Astrocyte of the hippocampus (primary cell): ENCODE measurements at places on chromosomes 6 and 20.

DNA sequence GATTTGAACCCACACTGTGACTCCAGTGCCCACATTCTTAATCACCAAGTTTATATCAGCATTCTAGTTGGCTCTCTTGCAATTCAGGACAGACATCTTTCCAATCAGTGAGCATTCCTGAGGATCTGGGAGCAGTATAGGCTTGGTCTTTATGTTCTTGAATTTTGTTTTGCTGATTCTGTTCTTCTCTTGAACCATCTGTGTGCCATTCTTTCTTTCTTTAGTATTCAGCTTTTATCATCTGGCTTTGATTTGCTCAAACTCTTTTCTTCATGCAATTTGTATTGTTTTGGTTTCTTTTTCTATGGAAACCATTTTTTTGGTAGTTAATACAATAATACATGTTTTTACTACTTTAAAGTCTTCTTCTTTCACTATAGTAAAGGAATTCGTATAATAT, 162.4 kb downstream of the CD109 start:
- no peak for DNase-seq

DNA sequence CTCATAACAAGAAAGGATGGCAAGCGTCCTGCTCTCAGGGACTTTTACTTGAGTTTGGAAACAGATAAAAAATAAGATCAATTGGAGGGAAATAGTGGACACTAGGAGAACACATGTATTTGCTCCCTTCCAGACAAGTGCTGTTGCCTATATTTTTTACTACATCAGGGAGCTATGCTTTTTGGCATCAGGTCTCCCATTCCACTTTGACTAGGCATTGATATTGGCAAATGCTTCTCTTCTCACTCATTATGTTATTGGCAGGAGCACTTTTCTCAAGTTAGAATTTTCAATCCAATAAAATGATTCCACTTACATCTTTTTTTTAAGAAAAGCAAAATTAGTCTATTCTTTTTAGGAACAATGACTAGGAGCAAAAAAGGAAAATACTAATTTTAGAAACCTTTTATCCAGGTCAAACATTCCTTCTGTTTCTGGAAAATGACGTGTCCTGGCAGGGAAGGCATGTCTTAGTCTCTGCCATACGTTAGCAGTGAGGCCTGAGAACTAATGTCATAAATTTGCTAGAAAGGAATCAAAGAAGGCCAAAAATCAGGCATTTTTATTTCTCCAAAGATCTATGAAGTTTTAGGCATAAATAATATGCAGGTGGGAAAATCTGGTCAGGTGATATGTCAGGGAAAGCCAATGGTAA, 21.4 kb downstream of the BCAS1 start:
- DNase-seq: no peak

DNA sequence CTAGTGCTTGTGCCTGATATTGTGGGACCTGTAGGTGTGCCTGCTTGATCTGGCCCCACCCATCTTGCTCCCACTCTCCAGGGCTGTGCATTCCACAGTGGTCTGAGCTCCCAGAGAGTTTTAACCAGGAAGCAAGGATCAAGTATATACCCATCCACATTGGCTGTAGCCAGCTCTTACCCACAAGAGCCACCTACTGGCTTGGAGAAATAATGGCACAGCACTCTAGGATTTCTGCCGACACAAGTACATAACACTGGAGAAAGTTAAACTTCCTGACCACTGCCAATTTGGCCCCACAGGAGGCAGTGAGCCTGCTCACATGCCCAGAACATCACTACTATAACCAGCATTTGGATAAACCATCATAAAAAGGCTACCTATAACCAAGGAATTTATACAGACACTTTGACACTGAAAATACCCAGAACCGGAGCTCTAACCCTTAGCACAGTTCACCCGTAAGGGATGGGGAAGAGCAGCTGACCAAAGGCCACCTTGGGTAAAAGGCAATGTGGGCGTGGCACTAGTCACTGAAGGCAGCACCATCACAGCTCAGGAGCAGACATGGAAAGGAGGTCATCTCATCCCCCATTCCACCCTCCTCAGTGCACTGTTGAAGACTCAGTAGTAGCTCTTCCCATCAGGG, 440.4 kb downstream of the BTBD3 start:
- DNase-seq: peak; percentile 8

DNA sequence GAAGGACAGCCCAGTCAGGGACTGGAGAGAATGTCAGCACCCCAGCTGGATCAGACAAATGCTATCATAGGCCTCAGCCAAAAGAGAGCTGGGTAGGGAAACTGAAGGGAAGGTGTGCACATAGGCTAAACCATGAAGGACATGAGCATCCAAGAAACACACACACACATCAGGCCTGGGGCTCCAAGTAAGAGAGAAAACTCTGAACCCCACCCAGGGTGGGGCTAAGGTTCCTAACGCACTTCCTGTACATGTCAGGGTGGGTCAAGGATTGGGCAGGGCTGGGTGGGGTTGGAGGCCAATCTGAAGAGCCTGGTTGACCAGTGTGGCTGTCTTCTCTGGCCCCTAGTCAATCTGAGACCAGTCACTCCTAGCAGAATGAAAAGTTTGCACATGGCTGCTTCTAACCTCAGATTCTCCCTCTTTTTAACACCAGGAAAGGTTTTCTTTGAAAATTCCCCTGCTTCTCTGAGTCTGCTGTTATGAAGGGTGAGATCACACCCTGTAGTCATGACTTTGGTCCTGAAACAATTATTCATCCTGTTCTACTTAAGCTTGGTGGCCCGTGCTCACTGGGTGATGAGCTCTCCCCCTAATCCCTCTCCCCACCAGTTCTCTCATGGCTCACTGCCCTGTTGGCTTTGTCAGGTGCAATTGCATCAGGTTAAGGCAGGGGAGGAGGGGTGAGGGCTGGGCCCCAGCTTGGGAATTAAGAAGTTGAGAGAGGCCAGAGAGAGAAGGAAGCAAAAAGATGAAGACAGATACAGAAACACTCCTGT, 88.4 kb downstream of the MAFB start:
- no peak for DNase-seq

GRCh38 chr20:9397928-9398327, 116.5 kb upstream of the LAMP5 start:
- no peak for DNase-seq

DNA sequence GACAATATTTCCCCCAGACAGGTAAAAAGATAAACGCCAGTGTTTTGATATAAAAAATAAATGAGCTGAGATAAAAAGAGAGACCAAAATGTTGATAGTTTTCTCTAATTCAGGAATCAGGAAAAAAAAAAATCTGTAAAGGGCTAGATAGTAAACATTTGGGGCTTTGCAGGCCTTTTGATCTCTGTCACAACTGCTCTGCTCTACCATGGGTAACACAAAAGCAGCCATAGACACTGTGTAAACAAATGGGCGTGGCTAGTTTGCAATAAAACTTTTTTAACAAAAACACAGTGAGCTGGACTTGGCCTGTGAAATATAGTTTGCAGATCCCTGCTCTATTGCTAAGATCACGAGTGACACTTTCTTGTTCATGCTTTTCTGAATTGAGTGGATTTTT, 219.1 kb upstream of the STXBP5 start:
- no peak for DNase-seq

DNA sequence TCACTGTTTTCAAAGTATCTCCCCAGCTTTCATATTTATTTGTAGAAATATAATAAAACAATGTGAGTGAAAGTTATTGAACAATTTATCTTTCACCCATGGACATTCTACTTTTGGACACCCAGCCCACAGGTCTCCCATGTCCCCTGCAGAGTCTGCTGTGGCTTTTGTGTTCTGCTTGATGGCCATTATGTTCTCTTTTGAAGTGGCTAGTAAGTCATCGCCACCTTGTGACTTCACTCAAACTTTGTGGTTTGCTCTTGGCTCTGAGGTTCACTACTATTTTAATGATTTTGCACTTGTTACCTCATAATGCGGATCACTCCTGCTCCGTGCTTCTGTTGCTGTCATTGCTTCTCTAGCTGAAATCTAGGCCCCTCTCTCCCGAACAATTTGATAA, 10.2 kb upstream of the DEFB113 start:
- peak; percentile 7 for DNase-seq

DNA sequence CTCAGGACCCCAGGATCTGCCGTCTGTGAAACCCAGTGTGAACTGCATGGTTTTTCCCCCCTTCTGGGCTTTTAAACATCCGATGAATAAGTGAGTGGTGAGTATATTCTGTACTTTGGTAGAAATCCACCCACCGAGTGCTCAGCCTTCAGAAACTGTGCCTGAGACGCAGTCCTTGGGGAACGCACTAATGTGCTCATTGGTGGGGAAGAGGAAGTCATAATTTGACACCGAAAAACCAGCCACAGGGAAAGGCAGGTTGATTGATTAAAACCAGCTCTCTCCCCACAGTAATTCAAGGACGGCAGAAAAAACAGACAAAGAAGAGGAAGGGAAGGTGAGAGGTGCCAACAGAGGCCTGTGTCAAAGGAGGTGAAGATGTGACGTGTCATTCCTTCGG, 21.7 kb downstream of the EDN3 start:
- DNase-seq: no peak

- DNase-seq: no peak
These were observed 203.8 kb downstream of the MYLK4 start for GRCh38 chr6:2546901-2547300.

DNA sequence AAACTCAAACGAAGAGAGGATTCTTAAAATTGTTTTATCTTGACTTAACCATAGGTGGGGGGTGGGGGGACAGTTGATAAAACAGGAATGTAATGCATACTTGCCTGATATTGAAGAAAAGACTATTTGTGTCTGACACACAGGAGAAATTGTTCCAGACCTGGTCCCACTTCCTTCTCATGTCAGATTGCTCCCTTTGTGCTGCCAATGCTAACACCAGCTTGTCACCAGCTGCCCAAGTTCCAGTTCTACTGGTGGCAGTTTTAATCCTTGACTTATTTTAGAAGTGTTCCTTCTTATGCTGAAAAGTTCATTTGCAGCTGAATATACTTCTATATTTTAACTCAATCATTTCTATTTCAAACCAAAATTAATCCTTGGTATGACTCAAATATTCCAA, 127.3 kb downstream of the GMDS start:
- DNase-seq: no peak

DNA sequence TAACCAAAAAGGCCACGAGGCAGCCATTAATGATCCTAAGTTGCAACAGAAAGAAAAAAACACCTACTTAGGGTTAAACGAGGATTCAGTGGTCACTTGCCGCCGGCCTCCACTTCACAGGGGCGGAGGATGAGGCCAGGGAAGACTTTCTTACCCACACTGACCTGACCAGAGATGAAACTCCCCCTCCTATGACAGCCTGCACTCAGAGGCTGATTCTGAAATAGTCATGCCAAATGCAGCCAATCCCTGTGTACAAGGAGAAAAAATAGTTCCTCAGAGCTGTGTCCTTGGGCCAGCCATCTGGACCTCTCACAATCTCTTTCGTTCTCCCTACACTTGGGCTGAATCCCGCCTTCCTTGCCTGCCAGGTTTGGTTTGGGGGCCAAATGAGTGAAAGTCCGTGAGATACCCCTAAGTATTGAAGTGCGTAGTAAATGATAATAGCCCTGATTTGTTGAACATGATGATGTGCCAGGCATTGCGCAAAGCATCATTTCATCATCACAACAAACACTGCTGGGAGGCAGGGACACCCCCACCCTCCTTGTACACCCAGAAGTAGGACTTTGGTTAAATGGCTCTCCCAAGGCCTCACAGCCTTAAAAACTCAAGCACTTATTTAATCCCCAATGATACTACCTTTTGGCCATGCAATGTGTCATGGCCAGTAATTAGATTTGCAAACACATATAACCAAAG, 3.2 kb upstream of the IRF4 start:
- DNase-seq: no peak

DNA sequence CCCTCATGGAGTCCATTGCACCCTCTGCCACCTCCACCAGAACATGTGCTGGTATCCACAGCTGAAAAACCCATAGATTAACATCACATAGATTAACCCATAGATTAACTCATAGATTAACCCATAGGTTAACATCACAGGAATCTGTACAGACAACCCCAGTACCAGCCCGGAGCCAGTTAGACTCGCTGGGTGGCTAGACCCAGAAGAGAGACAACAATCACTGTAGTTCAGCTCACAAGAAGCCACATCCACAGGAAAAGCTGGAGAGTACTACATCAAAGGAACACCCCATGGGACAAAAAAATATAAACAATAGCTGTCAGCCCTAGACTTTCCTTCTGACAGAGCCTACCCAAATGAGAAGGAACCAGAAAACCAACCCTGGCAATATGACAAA, 25.1 kb downstream of the SERPINB9 start:
- no peak for DNase-seq

DNA sequence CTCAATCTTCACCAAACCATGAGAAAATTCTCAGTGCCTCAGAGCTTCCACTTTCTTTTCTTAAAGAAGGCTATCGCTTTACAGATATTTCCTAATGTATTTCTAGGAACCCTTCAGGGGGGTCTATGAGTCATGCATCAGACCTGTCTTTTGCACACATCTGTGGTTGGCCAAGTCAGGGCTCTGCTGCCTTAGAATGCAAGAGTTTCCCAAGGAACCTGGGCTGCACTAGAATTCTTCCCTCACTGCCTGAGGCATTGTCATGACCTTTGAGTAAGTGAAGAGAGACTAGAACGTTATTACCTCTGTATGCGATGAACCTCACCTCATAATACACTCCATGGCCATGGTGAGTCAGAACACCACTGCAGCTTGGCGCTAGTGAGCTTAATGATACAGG, 365.0 kb upstream of the ID4 start:
- peak; percentile 93 for DNase-seq

DNA sequence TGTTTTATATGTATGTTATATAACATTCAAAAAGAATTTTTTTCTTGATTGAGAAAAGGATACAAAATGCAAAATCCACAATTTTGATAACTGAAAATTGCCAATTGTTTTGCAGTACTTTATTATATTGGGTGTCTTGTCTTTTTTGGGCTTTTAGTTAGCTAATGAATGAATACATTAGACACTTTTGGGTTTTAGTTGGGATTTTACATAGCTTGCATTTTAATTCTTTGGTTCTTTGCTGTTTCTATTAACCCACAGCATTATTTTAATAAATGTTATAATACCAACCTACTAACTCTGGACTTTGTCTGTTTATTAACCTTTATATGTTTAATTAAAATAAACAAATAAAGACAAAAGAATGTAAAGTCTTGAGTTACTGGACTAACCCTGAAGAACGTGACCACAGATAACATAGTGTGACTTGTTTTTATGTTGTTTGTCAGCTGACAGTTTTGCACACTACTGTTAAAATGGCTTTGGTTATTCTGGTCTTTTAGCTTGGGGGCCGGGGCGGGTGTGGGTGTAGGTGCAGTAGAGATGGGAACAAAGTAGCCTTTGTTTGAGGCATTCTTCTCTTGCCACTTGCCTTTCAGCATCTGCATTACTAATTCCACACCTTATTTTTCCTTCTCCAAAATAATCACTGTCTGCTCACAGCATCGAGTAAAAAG, 159.1 kb downstream of the QKI start:
- no peak for DNase-seq

- no peak for DNase-seq
These were observed 29.0 kb downstream of the AFG1L start for GRCh38 chr6:108323710-108324466.

DNA sequence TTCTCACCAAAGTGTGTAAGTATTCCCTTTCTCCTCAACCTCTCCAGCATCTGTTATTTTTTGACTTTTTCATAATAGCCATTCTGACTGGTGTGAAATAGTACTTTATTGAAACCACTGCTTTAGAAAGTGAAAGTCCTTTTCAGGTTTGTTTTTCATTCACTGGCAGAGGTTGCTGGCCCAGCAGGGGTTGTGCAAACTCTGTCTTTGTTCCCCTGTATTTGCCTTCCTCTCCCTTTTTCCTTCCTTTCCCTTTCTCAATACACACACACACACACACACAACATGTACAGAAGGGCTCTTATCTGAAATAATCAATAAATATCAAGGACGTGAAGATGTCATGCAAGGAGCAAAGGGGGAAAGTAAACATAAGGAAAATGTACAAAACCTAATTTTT, 99.8 kb downstream of the LY86 start:
- no peak for DNase-seq
